G401 (cell line): ENCODE measurements at places on chromosomes 3 and 15. TPM values are rescaled to one million over a fixed set of nuclear protein-coding genes. Genes with fewer than 3 reads are reported as not detected.

GRCh38 chr3:183327343-183327742, 74.3 kb downstream of the B3GNT5 start:
- DNase-seq = no peak

- DNase-seq = peak; percentile 29
These were observed 2.2 kb upstream of the MUC20 start for GRCh38 chr3:195718477-195718984.

- DNase-seq = no peak
These were observed 331.4 kb upstream of the CCDC54 start for GRCh38 chr3:107045791-107046190.

GRCh38 chr15:68310178-68310803, 32.7 kb downstream of the FEM1B start:
- DNase-seq = no peak

GRCh38 chr15:77024273-77025082, 29.6 kb downstream of the PSTPIP1 start:
- DNase-seq = peak; percentile 73

DNA sequence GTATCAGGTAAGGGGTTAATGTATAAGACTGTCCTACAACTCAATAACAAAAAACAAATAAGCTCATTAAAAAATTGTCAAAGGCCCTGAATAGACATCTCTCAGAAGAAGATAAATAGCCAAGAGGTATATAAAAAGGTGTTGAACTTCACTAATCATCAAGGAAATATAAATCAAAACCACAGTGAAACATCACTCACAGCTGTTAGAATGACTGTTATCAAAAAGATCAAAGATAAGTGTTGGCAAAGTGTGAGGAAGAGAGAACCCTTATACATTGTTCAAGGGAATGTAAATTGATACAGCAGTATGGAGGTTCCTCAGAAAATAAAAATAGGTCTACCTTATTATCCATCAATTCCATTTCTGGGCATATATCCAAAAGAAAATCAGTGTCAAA, 95.5 kb downstream of the FILIP1L start:
- DNase-seq = no peak

DNA sequence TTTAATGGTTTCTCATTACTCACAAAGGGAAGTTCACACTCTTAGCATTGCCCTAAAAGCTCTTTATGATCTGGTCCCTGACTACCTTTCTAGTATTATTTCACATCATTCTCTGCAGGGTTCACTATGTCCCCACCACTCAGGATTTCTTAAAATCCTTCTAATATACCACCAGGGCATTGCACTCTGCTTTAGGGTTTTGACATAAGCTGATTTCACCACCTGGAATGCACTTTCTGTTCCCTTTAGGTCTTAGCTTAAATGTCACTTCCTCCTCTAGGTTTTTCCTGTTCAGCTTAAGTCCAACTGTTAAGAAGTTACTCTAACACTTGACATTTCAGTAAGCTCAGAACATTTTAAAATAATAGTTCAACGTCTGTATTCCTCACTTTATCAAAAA, 81.7 kb downstream of the HCN4 start:
- no peak for DNase-seq

Gene GOLGA6A
- not detected in 2 replicates for total RNA-seq

Gene BNC1
- total RNA-seq = not detected in 2 replicates

Gene CLDN18
- total RNA-seq = not detected in 2 replicates

Gene CAMP
- total RNA-seq = not detected in 2 replicates
